Sigmoid colon (tissue), 7 donors: ENCODE measurements at places on chromosomes 3 and 15. TPM values are rescaled to one million over a fixed set of nuclear protein-coding genes. Genes with fewer than 3 reads are reported as not detected.

The PLSCR5 gene
- total RNA-seq = not detected

The ATG3 gene
- total RNA-seq = 49.5 TPM

The CCR9 gene
- not detected for total RNA-seq

The SHC4 gene
- total RNA-seq = 3.0 TPM

The SNURF gene
- 7.8 TPM for total RNA-seq

The POLQ gene
- total RNA-seq = 0.41 TPM

The CTDSPL gene
- 46.3 TPM for total RNA-seq

The SAXO2 gene
- total RNA-seq = 0.55 TPM

The GPR149 gene
- total RNA-seq = not detected

DNA sequence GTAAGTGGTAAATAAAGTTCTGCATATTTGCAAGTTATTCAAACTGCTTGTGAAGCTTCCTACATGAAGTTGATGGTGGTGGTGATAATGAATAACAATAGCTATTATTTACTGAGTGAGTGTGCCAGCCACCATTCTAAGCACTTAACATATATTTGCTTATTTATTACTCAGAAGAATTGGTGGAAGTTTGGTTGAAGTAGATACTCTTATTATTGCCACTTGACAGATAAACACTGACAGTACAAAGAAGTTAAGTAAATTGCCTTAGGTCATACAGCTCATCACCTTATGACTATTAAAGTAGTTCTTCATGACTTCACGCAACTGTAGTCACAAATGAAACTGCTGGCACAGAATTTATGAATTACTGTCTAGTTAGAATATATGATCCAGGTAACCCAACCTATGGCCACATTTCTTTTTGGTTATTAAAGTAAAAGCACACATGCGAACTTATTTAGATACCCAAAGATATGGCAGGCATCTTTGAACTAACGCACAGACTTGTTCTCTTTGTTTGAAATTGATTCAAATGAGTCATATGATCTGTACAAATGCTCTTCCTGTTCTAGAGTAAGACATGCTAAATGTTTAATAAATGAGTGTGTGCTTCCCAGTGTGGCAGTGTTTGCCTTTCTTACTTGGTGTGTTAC lies 99.8 kb upstream of the NR2F2 start:
- no peaks in the 10 kb centered on the region for H3K4me1 ChIP-seq
- H3K27ac ChIP-seq = no peak overlapping the region
- no peaks in the 10 kb centered on the region for H3K36me3 ChIP-seq
- H3K4me3 ChIP-seq = no peak overlapping the region
- no peak for DNase-seq

- H3K27ac ChIP-seq = no peak overlapping the region
- DNase-seq = no peak
- no peaks in the 10 kb centered on the region for H3K27me3 ChIP-seq
Observed at GRCh38 chr15:91445695-91446228, 345.7 kb downstream of the SV2B start.

GRCh38 chr3:34075975-34076374 lies 277.5 kb downstream of the PDCD6IP start:
- H3K27me3 ChIP-seq = no peaks in the 10 kb centered on the region
- DNase-seq = no peak
- no peak overlapping the region for H3K27ac ChIP-seq
- H3K4me3 ChIP-seq = no peak overlapping the region

- H3K27me3 ChIP-seq = no peaks in the 10 kb centered on the region
- H3K27ac ChIP-seq = no peak overlapping the region
- no peak overlapping the region for H3K4me3 ChIP-seq
Observed at GRCh38 chr3:37858742-37859141, 2.9 kb upstream of the CTDSPL start.

- no peaks in the 10 kb centered on the region for H3K4me1 ChIP-seq
- H3K36me3 ChIP-seq = no peaks in the 10 kb centered on the region
- no peak overlapping the region for H3K27ac ChIP-seq
Observed at GRCh38 chr15:27725731-27726130, 373.4 kb downstream of the OCA2 start.

DNA sequence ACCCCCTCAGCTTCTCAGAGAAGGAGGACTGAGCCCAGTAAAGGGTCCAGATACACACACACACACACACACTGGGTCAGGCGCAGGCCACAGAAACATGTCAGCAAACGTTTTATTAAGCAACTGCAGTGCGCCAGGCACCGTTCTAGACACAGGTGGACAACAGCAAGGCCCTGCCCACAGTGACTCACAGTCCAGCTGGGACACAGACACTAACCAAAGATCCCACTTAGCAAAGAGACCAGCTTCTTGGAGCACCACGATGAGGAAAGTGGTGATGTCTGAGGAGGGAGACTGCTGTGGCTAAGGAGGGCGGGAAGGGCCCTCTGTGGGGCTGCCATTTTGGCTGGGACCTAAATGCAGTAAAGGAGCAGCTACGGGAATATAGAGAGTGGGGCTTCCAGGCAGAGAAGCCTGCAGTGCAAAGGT lies 2.8 kb upstream of the VILL start:
- no peak overlapping the region for H3K27ac ChIP-seq
- no peaks in the 10 kb centered on the region for H3K36me3 ChIP-seq
- H3K4me1 ChIP-seq = no peaks in the 10 kb centered on the region
- H3K4me3 ChIP-seq = no peak overlapping the region
- DNase-seq = peak; percentile 40
- no peaks in the 10 kb centered on the region for H3K27me3 ChIP-seq

GRCh38 chr15:52800828-52801747 lies 11.0 kb upstream of the ONECUT1 start:
- H3K36me3 ChIP-seq = no peaks in the 10 kb centered on the region
- no peak overlapping the region for H3K4me3 ChIP-seq
- no peak for DNase-seq
- H3K27ac ChIP-seq = no peak overlapping the region
- peaks cover 39% of the 10 kb centered on the region for H3K4me1 ChIP-seq

- no peaks in the 10 kb centered on the region for H3K4me1 ChIP-seq
- no peak overlapping the region for H3K27ac ChIP-seq
- H3K4me3 ChIP-seq = no peak overlapping the region
- H3K36me3 ChIP-seq = no peaks in the 10 kb centered on the region
Observed at GRCh38 chr3:124632566-124633140, 97.6 kb upstream of the UMPS start.

DNA sequence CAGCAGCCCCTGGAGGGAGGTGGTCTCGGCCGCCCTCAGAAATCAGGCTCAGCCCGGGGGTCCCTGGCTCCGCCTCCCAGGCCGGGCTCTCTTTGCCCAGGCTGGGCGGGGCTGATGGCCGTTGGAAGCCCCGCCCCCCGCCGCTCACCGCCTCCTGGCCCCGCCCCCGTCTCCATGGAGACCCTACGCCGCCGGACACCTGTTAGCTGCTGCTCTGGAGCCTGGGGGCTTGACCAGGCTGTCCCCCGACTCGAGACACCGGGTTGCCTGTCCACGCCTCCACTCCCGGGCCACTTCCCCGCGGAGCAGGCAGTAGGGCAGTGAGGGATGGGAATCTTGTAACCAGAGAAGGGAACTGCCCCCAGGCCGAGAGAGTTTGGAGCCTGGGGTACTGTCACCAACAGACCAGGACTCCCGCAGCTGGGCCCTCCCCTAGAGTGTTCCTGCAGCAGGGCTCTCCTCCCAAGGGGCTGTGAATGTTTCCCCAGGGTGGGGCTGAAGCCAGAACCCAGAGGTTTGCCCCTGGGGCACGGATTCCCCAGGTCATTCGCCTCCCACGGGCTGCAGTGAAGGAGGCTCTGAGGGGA lies 27.8 kb upstream of the RPL32 start:
- peak overlapping the region; percentile 28 for H3K4me3 ChIP-seq
- no peaks in the 10 kb centered on the region for H3K27me3 ChIP-seq
- peaks cover 13% of the 10 kb centered on the region for H3K4me1 ChIP-seq
- H3K36me3 ChIP-seq = no peaks in the 10 kb centered on the region
- DNase-seq = no peak

DNA sequence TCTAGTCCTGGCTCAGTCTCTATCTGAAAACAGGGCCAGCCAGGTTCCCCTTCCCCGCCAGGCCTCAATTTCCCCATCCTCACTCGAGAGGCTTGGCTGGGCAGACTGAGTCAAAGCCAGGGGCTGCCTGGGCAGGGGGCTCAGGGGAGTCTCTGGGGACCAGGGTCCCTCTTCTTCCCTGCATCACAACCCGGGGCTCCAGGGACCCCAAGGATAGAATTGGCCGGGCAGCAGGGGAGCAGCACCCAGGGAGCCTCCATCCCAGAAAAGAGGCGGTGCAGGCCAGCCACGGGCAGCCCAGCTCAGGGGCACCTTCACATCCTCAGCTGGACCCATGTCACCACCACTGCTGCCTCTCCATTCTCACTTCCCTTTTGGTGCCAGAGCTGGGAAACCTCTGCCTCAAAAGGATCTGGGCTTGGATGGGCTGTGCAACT lies 13.3 kb upstream of the PLXND1 start:
- no peaks in the 10 kb centered on the region for H3K27me3 ChIP-seq
- H3K4me1 ChIP-seq = peaks cover 35% of the 10 kb centered on the region
- H3K36me3 ChIP-seq = no peaks in the 10 kb centered on the region
- no peak for DNase-seq
- peak overlapping the region; percentile 25 for H3K27ac ChIP-seq

DNA sequence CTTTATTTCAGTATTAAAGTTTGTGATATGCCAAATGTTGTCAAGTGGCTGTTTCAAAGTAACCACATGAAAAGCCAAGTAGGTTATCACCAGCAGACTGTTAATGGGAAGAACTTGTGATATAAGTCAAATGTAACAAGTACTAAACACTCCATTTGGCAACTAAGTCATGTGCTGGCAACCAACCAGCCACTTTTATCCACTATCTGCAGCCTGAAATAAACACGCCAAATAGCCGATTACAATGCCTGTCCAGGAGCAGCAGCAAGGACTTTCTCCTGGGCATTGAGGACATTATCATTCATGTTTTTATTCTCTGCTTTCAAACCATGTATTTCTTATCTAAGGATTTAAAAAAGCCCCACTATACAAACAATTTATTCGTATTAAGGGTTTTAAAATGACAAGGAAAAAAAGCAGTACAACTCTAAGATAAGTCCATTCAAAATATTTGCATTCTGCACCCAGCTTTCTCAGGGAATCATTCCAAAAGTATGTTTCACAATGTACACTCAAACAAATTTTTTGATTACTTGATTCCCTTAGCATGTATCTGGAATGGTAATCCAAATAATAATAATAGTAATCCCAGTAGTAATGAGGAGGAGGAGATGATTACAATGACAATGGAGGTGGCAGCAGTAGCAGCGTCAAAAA lies 448.6 kb downstream of the ERC2 start:
- no peaks in the 10 kb centered on the region for H3K27me3 ChIP-seq
- H3K4me3 ChIP-seq = no peak overlapping the region
- no peak overlapping the region for H3K27ac ChIP-seq
- no peaks in the 10 kb centered on the region for H3K36me3 ChIP-seq
- no peak for DNase-seq

DNA sequence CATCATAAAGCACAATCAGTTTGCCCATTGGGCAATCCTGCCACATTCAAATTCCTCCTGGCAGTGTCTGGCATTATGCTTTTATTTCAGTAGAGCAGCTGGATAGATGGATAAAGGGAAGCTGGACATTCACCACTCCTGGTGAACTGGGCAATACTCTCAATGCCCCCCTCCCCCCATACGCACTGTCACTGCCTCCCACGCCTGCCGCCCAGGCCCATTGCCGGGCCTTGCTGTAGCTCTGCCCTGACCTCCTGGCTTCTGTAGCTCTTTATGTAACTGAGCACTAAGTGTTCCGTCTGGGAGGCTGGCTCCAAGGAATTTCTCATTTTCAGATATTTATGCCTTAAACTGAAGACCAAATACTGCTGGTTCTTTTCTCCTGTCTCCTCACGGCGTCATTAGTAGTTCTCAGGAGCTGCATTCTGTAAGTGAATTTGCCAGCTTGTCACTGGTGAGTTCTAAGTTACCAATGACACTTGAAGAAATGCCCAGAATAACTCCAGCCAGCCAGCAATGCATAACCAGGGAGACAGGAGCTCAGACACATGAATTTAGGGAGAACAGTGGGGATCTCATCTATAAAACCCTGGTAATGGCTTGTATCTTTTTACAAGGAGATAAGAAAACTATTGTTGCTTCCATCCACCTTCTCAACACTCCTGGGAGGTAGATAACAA lies 25.5 kb upstream of the RASGRF1 start:
- no peaks in the 10 kb centered on the region for H3K4me1 ChIP-seq
- no peak for DNase-seq
- no peak overlapping the region for H3K27ac ChIP-seq
- H3K4me3 ChIP-seq = no peak overlapping the region
- H3K36me3 ChIP-seq = no peaks in the 10 kb centered on the region

DNA sequence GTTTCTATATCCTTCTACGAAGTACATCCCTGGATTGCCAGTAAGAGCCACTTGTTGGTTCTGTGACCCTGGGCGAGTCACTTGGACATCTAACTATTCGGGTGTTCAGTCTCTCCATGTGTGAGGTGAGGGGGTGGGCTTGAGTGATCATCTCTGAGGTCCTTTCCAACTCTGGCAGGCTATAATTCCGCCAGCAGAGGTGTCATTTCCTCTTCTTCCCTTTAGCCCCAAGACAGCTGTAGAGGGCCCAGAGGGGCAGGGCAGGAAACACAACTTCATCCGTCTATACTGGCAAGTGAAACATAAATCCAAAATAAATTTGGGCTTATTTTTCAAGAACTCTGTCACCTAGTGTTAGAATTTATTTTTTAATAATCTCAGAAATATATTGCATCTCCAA lies 38.1 kb downstream of the C2CD4A start:
- no peak for DNase-seq
- H3K4me3 ChIP-seq = no peak overlapping the region
- H3K36me3 ChIP-seq = no peaks in the 10 kb centered on the region
- peaks cover 2% of the 10 kb centered on the region for H3K4me1 ChIP-seq
- no peak overlapping the region for H3K27ac ChIP-seq
- H3K27me3 ChIP-seq = no peaks in the 10 kb centered on the region

DNA sequence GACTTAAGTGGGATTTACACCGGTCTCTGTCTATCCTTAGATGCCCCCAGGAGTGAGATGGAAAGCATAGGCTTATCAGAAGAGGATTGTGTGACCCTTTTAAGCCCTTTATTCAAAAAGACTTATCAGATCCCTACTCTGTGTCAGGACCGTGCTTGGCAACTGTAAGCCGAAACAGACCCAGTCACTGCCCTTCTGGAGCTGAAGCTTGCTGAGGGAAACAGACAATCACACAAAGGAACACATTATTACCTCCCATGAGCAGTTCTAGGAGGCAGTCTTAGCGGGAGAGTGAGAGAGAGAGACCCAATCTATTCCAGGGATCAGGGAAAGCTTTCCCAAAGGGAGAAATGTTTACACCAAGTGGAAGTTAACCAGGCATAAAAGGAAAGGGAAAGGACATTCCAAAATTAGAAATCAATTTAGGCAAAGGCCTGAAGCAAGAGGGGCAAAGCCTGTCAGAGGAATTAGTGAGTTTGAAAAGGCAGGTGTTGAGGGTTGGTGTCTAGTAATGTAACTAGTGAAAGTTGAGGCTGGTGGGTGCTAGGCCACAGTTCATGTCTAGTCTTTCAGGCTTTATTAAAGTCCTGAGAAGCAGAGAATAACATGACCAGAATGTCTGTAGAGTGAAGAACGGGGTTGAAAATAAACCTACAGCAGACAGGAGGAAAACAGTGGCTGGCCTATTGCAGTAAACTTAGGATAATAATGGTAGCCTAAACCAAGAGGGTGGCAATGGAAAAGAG lies 86.7 kb downstream of the THBS1 start:
- no peaks in the 10 kb centered on the region for H3K36me3 ChIP-seq
- H3K27ac ChIP-seq = peak overlapping the region; percentile 51
- no peaks in the 10 kb centered on the region for H3K27me3 ChIP-seq
